Left lung (tissue), 14 donors: ENCODE measurements at places on chromosomes 3 and 15.

DNA sequence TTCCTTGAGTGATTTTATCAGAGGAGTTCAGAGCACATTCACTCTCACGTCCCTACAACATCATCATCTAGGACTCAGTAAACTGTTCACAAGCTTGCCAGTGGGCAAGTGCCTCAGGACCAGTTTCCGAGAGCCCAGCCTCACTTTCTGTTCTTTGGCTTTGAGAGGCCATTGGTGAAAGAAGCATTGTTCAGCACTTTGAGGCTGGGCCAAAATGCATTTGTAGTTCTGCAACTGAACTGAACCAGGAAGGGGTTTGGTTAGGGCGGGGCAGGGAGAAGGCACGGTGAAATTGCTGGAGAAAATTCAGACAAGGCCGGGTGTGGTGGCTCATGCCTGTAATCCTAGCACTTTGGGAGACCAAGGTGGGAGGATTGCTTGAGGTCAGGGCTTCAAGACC, 222.1 kb upstream of the CHRM5 start:
- no peak overlapping the region for H3K27ac ChIP-seq
- H3K36me3 ChIP-seq: no peaks in the 10 kb centered on the region
- H3K4me3 ChIP-seq: no peak overlapping the region
- H3K4me1 ChIP-seq: no peaks in the 10 kb centered on the region

GRCh38 chr3:50278123-50278879, 586 bp upstream of the LSMEM2 start:
- H3K4me1 ChIP-seq: peaks cover 3% of the 10 kb centered on the region
- peaks cover 10% of the 10 kb centered on the region for H3K36me3 ChIP-seq
- DNase-seq: no peak

- H3K27ac ChIP-seq: peak overlapping the region; percentile 96
- peaks cover 8% of the 10 kb centered on the region for H3K4me1 ChIP-seq
- peak; percentile 92 for DNase-seq
- no peaks in the 10 kb centered on the region for H3K27me3 ChIP-seq
Measured at GRCh38 chr15:58748852-58749531, 515 bp downstream of the ADAM10 start.

GRCh38 chr3:156675830-156676767, 1.7 kb downstream of the TIPARP start:
- peaks cover 19% of the 10 kb centered on the region for H3K4me1 ChIP-seq
- no peaks in the 10 kb centered on the region for H3K27me3 ChIP-seq
- H3K4me3 ChIP-seq: peak overlapping the region; percentile 92

GRCh38 chr3:194767446-194768207, 81.9 kb downstream of the FAM43A start:
- no peak overlapping the region for H3K4me3 ChIP-seq
- H3K4me1 ChIP-seq: peaks cover 4% of the 10 kb centered on the region
- no peak for DNase-seq
- H3K27me3 ChIP-seq: no peaks in the 10 kb centered on the region

DNA sequence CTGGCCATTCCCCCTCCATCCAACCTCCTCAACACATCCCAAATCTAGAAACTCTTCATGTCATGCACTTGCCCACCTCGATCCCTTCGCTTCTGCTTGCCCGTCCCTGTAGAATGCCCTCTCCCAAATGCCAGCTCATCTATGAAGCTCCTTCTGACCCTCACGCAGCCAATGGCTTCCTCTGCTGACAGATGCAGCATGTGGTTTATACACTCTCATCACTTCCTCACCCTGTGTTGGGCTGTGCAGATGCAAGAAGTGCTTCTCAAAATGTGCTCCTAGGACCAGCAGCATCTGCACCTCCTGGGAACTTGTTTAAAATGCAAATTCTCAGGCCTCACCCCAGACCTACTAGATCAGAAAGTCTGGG, 51.7 kb downstream of the SEMA5B start:
- no peak overlapping the region for H3K4me3 ChIP-seq
- H3K27ac ChIP-seq: no peak overlapping the region
- no peaks in the 10 kb centered on the region for H3K27me3 ChIP-seq

DNA sequence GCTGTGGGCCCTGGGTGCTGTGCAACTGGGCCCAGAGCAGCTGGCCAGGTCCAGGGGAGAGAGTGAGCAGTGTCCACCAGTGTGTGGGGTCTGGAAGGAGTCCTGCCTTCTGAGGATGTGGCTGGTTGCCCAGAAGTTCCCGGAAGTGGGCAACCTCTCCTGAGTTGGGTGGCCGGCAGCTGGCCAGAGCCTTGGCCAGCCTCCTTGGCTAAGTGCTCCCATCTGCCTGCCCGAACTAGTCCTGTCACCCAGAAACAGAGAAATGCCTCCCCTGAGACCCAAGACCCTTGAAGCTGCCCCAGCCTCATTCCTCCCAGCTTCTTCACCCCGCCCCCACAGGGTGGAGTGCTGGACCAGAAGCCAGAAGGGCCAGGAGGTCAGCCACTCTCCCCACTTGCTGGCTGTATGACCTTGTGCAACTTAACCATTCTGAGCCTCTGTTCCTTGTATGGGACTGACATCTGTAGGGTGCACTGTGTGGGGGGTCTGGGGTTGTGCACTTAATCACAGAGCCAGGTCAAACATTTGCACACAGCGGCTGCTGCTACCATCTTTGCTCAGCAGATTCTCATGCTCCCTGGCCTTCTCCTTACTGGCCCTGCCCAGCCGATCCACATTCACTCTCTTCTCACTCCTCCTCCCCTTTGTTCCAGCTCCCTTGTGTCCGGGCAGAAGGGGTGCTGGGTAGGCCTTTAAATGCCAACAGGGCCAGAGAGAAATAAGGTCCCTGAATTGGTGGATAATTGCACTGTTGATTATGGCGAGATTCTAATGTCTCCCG, 7.5 kb upstream of the ALAS1 start:
- H3K27me3 ChIP-seq: no peaks in the 10 kb centered on the region
- no peak for DNase-seq
- no peak overlapping the region for H3K4me3 ChIP-seq
- no peaks in the 10 kb centered on the region for H3K36me3 ChIP-seq
- H3K27ac ChIP-seq: no peak overlapping the region

GRCh38 chr3:153484842-153485241, 322.8 kb downstream of the RAP2B start:
- H3K27me3 ChIP-seq: no peaks in the 10 kb centered on the region
- no peaks in the 10 kb centered on the region for H3K4me1 ChIP-seq
- H3K4me3 ChIP-seq: no peak overlapping the region
- no peak overlapping the region for H3K27ac ChIP-seq
- H3K36me3 ChIP-seq: no peaks in the 10 kb centered on the region

DNA sequence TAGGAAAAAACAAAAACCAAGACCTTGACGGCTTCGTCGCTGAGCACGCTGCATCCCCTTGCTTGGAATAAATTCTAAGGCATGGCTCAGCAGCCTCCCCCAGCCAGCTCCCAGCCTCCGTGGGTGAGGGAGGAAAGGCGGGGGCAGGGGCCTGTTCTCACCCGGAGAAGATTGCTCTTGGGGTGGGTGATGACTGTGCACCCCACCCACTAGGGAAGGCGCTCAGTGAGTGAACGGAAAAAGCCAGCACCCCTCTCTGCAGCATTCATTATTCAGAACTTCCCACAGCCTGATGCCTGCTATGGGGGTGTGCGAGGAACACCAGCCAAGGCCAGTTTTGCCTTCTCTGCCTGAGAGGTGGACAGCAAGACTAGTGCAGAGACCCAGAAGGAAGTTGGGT, 19.3 kb upstream of the NTRK3 start:
- no peak overlapping the region for H3K4me3 ChIP-seq
- no peaks in the 10 kb centered on the region for H3K4me1 ChIP-seq
- H3K27me3 ChIP-seq: peaks cover 24% of the 10 kb centered on the region
- DNase-seq: no peak

DNA sequence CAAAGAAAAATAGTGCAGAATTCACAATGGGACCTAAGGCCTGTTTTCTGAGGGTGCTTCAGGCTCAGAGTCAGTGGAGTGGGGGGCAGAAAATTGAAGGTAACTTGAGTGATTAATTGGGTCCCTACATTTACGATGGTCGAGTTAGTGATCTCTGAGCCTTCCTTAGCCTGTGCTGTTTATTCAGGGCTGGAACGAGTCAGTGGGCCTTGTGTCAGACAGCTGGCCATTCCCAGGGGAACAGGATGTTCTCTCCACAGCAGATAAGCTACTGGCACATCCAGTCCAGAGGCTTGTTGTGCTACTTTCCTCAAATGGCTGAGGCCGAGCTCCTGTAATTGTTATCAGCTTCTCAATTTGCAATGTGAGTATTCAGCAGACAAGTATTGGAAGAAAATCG, 29.2 kb upstream of the CNTN3 start:
- H3K4me3 ChIP-seq: no peak overlapping the region
- H3K27ac ChIP-seq: no peak overlapping the region
- DNase-seq: no peak
- no peaks in the 10 kb centered on the region for H3K36me3 ChIP-seq
- H3K4me1 ChIP-seq: no peaks in the 10 kb centered on the region

DNA sequence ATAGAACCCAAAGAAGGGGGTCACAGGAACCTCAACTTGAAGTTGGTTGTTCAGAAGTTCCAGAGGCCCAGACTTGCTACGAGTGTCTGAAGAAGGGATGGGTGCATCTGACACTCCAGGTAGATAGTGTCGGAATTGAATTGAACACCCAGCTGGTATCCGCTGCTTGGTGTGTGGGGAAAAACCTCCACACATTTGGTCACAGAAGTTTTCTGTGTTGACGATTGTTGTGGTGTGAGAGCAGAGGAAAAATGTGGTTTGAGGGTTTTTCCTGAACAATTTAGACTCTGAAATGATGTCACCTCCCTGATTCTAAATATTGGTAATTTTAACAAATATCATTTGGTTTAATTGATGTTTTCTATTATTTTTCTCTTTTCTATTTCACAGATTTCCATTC, 218.8 kb upstream of the CTNNB1 start:
- H3K4me1 ChIP-seq: no peaks in the 10 kb centered on the region
- no peak overlapping the region for H3K4me3 ChIP-seq
- H3K36me3 ChIP-seq: no peaks in the 10 kb centered on the region
- H3K27ac ChIP-seq: no peak overlapping the region
- no peak for DNase-seq

GRCh38 chr15:70955151-70955550, 62.5 kb downstream of the LRRC49 start:
- H3K4me3 ChIP-seq: no peak overlapping the region
- no peak for DNase-seq
- no peaks in the 10 kb centered on the region for H3K36me3 ChIP-seq
- H3K27ac ChIP-seq: no peak overlapping the region

- no peak for DNase-seq
- H3K27ac ChIP-seq: no peak overlapping the region
- H3K36me3 ChIP-seq: peaks cover 60% of the 10 kb centered on the region
Measured at GRCh38 chr15:52350423-52350822, 54.8 kb upstream of the MYO5C start.

DNA sequence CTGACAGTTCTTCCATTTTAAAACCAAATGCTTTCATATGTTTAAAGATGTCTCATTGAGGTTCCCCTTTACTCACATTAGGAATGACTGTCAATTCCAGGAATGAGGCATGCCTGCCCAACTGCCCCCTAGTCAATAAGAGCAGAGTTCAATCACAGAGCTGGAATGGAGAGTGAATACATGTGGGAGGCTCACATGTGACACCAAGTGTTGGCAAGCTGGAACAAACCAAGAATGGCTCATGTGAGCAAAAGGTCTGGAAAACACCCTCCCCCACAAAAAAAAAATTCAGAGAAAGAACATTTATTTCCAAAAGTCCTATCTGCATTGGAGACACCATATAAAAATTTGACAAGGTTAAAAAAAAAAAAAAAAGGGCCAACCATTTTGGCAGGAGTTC, 3.7 kb downstream of the PBRM1 start:
- no peaks in the 10 kb centered on the region for H3K36me3 ChIP-seq
- H3K4me3 ChIP-seq: peak overlapping the region; percentile 0
- peak; percentile 37 for DNase-seq
- H3K4me1 ChIP-seq: peaks cover 33% of the 10 kb centered on the region
